ENCODE measurements at places on chromosomes 2 and 18.

- no peak for DNase-seq
These were observed 33.2 kb upstream of the MTIF2 start for GRCh38 chr2:55302241-55302640.

GRCh38 chr2:213015387-213016165, 135.8 kb downstream of the IKZF2 start:
- DNase-seq: no peak

GRCh38 chr2:45229411-45229810, 220.2 kb upstream of the SIX2 start:
- no peak for DNase-seq

DNA sequence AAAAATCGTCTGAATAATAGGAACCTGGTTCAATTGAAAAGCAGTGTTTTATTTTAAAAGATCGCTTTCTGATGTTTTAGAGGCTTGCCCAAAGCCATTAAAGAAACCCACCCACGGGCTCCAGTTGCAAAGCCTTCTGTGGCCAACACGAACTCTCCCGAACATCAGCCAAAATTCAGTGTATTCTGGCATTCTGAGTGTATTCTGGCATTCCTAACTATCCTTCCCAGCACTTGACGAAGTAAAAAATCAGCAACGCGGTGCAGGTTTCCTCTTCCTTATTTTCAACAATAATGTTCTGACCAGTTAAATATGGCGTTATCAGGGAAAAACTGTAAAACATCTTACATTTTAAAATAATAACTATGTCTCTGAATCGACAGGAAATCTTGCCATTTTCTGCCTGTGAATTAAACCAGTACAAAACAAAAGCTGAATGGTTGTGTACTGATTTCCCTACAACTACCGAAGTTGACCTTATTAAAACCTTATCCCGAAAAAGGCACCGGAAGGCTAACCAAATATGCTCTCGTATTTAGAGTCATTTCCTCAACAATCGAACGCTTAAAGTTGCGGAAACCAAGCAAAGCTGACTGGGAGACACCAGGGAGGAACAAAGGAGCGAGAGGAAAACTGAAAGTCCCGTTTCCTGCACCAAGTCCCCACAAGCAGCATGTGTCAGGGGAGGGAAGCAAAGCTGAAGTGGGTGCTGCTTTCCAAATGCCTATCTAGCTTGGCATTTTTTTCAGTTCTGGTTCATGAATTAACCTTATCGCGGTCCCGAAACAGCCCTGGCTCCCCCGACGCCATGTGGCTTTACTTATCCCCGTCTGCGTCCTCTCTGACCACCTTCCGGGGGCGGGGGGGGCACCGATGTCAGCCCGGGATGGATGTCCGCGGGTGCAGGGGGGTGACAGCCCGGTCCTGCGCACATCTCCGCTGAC, 44.3 kb downstream of the ZNF516 start:
- DNase-seq: peak; percentile 20

GRCh38 chr18:9575558-9575957, 38.8 kb downstream of the PPP4R1 start:
- peak; percentile 15 for DNase-seq

GRCh38 chr2:181290182-181290581, 167.0 kb upstream of the ITGA4 start:
- DNase-seq: no peak

- no peak for DNase-seq
These were observed 390.7 kb upstream of the ETAA1 start for GRCh38 chr2:67006373-67006960.

DNA sequence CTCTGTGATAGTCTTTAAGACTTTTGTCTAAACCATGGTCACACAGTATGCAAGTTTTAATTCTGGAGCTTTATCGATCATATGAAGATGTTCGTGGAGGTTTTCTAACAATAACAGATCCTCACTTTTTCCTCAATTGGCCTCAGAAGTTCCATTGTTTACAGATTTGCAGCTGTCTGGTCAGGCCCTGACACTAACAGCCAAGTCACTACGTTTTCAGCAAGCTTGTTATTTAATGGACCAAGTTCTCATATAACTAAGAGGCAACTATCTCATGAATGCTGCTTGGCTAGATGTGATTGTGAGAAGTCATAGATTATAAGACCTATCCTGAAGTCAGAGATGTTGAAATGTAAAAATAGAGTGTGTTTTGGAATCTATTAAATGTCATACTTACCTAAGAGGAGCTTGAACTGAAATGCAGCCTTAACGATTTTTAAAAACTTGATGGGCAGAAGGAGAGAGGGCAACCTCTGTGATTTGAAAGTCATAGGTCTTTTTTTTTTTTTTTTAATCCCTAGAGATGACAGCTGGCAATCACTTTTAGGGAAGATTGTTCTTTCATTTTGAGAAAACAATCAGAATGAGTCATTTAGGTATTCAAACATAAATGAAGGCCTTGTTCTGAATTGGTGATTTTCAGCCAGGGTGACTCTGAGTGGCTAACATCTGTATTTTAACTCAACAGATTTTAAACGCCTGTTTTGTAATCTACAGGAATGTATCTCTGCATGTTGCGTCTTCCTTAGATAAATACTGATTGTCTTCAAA, 48.4 kb upstream of the NEMP2 start:
- no peak for DNase-seq

GRCh38 chr2:196675963-196676362, 36.4 kb downstream of the CCDC150 start:
- no peak for DNase-seq

DNA sequence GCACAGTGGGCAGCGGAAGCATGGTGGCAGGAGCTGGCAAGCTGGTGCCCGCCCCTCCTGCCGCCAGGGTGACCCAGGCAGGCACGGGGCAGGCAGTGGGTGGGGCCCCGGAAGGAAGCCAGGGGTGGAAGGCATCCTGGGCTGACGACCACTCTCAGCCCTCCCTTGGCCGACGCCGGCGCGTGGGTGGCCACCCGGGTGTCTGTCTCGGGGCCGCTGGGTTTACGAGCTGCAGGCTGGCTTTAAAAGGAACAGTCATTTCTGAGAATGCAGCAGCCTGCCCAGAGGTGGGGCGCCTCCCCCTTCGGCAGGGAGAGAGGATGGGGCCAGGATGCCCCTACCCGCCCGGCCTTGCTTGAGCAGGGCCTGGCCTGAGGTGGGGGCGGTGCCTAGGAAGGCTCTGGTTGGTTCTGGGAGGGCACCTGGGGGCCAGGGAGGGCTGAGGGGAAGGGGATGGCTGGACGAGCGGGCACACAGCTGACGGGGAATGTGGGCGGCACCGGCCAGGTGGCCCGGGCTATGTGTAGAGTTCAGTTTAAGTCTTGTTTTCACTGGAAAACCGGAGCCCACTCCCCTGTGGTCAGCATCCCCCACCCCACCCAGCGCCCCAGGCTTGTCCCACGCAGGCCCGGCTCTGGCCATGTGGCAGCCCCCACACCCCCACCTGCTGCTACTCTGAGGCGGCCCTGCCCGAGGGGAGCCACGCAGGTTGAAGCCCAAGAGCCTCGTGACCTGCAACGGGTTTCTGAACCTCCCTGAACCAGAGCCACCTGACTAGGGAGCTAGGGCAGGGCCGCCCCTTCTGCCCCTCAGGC, 6.3 kb downstream of the BOK start:
- DNase-seq: no peak
